Mesothelial cell of epicardium (in vitro differentiated cells): ENCODE measurements at places on chromosomes 4 and X. TPM values are rescaled to one million over a fixed set of nuclear protein-coding genes. Genes with fewer than 3 reads are reported as not detected.

Gene TRIM2
- total RNA-seq = 47.3 to 50.1 TPM (median 48.8 TPM) in 3 replicates

Gene EDA2R
- total RNA-seq = 13.6 to 14.8 TPM (median 14.6 TPM) in 3 replicates

Gene CSAG1
- total RNA-seq = not detected in 3 replicates

Gene MMRN1
- not detected in 3 replicates for total RNA-seq

Gene DYNLT3
- 10.6 to 13.0 TPM (median 10.8 TPM) in 3 replicates for total RNA-seq

Gene SUPT20HL2
- total RNA-seq = not detected in 3 replicates

GRCh38 chr4:79650794-79651431 lies 242.9 kb upstream of the GK2 start:
- no peak for DNase-seq

DNA sequence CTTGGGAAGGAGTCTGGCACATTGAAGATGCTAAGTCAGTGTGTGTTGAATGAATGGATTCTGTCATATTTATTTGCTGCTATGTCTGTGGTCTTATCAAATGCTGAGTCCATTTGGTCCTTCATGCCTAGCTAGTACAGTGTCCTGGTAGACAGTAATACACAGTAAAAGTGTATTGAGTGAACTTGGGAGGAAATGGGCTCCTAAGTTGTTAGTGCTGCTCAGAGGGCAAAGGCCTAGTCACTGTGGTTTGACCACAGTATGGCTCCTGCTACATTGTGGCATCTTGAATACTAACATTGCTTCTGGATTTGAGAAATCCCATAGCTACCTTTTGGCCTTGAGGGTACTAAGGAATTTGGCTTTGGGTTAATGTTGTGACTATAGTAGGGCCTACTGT lies 33.9 kb downstream of the MTM1 start:
- DNase-seq = no peak

- DNase-seq = no peak
These were observed 2.7 kb upstream of the MTTP start for GRCh38 chr4:99571883-99572282.

- no peak for DNase-seq
These were observed 14.2 kb downstream of the CNGA1 start for GRCh38 chr4:48002267-48002666.

- no peak for DNase-seq
These were observed 204.9 kb downstream of the MID1 start for GRCh38 chrX:10415306-10416001.

DNA sequence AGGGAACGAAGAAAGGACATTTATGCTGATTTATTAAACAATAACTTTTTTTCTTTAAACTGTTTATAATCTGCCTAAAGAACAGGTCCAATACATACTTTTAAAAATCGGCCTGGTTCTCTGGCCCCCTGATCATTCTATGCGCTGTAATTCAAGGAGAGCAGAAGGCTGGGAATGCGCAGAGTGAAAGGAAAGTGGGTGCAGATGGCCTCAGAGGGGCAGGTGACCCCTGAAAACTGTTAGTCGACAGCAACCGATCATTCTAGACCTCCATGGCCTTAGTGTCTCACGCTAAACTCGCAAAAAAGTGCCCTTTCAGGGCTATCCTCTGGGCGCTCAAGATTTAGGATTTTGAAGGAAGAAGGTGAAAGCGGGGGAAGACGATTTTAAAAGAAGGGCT lies 2.2 kb downstream of the PDE5A start:
- no peak for DNase-seq

- DNase-seq = no peak
These were observed 25.5 kb downstream of the AP1AR start for GRCh38 chr4:112257098-112257497.

- no peak for DNase-seq
These were observed 172.2 kb downstream of the PPARGC1A start for GRCh38 chr4:23717528-23718248.

GRCh38 chr4:37767546-37767945 lies 58.9 kb upstream of the PGM2 start:
- DNase-seq = no peak

- DNase-seq = no peak
These were observed 15.0 kb downstream of the MECP2 start for GRCh38 chrX:154082396-154083125.

- no peak for DNase-seq
These were observed 3.3 kb upstream of the SH2D1A start for GRCh38 chrX:124343016-124343415.

- DNase-seq = no peak
These were observed 794.8 kb upstream of the LCORL start for GRCh38 chr4:18816228-18816895.

DNA sequence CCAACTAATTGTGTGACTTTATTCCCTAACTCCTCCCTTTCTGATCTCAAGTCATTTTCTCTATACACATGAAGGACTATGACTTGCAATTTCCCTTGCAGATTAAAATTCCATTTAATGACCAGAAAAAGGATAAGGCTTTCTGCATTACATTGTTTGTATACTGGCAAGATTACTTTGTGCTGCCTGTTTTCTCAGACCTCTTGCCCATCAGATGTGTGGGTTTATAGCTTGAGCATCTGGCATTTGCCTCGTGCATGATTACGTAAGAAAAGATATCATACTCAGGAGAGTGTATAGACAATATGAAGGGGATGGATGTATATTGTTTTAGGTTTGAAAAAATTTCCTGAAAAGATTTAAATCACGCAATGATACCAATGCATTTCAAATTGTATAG lies 593.8 kb upstream of the SLIT2 start:
- no peak for DNase-seq

DNA sequence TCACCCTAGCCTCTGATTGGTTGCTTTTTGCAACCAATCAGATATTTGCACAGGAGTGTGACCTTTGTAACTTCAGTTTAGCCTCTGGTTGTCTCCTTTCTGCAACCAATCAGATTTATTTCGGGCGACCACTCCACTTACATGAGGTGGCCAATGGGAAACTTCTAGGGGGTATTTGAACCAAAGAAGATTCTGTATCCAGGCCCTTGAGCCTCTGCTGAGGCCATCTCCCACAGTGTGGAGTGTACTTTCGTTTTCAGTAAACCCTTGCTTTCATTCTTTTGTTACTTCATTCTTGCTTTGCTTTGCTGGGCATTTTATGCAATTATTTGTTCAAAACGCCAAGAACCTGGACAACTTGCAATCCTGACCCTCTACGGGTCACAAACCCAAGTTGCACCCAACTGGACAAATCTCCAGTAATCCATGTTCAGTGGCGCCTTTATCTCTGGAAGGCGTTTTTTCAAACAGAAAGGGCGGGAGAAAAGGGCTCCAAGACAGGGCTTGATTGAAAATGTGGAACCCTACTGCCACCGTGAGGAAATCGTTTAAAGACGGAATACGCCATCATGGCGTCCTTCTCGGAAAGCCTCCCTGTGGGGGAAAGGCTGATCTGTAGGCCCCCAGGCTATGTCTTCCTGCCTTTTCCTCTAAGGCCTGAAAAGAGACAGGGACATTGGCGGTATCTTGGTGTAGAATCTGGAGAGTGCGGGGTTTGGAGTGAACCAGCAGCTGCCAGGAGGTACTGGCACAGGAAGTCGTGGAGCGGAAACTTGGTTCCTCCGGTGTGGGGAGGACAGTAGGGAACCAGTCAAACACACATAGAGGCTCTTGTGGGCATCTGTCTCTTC lies 184.6 kb downstream of the OR13H1 start:
- no peak for DNase-seq

DNA sequence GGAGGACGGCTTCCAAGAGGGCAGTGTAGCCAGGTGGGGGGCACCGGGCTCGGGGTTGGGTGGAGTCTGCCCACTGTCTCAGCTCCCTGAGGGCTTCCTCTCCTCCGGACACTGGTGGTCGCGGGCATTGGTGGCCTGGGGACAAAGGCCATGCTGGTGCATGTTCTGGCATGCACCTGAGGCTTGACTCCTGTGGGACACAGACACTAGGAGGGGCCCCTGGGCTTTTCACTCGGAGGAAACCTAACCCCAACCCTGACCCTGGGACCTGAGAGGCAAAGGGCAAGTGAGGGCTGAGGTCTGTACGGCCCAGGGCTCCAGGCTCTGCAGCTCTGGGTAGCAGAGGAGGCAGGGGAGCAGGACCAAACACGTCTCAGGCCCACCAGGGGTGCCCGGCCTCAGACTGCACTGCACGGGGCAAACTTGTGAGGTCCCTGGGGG lies 22.3 kb upstream of the FGFR3 start:
- DNase-seq = no peak

GRCh38 chr4:174135530-174135929 lies 147.9 kb downstream of the FBXO8 start:
- DNase-seq = no peak

GRCh38 chrX:79524642-79525041 lies 157.5 kb upstream of the ITM2A start:
- no peak for DNase-seq

DNA sequence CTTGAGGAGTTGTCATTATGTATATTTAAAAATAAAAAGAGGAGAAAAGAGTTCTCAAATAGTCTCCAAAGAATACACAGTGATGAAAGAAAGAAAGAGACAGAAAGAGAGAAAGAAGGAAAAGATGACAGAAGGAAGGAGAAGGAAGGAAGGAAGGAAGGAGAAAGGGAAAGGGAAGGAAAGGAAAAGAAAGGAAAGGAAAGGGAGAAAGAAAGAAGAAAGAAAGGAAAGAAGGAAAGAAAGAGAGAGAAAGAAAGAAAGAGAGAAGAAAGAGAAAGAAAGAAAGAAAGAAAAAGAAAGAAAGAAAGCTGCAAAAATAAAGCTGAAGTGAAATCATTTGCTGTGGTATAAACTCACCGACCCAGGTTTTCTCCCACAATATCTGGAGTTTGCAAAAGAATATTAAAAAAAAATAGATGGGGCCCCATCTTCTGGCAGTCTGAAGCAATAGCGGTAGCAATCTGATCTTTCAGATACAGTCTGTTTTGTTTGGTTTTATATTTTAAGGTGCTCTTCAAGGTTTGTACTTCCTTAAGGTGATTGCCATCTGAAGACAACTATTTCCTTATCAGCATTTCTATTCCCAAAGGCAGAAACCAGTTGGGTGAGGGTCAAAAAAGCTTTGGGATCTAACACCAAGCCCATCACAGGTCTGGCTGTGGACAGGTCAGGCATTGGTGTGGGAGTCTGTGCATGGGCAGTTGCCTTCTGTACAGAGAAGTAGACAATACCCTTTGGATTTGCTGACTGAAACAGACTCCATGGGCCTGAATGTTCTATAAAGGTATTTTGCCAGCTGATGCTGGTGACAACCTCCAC lies 160.4 kb downstream of the CPEB2 start:
- no peak for DNase-seq

- DNase-seq = no peak
These were observed 60.5 kb upstream of the RPL34 start for GRCh38 chr4:108559911-108560310.

GRCh38 chrX:12719837-12720236 lies 71.4 kb upstream of the PRPS2 start:
- DNase-seq = no peak

- DNase-seq = no peak
These were observed 130.7 kb downstream of the ADAM29 start for GRCh38 chr4:175048906-175049305.

GRCh38 chr4:92252846-92253245 lies 50.9 kb upstream of the GRID2 start:
- no peak for DNase-seq

DNA sequence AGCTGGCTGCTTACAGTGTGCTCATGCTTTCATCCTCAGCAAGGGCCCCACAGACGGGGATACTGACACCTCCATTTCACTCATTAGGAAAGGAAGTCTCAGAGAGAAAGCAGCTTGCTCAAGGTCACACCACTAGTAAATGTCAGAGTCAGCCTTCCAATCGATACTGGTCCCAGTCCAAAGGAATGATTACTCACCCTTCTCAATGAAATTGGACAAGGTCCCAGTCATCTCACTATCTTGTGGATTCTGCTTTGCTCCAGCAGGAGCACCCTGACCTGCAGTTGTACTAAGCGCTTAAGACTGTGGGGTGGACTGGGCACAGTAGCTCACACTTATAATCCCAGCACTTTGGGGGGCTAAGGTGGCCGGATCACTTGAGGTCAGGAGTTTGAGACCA lies 132.2 kb upstream of the SLC34A2 start:
- no peak for DNase-seq
